Fibroblast of skin of back (primary cell): ENCODE measurements at places on chromosomes 1 and 21.

DNA sequence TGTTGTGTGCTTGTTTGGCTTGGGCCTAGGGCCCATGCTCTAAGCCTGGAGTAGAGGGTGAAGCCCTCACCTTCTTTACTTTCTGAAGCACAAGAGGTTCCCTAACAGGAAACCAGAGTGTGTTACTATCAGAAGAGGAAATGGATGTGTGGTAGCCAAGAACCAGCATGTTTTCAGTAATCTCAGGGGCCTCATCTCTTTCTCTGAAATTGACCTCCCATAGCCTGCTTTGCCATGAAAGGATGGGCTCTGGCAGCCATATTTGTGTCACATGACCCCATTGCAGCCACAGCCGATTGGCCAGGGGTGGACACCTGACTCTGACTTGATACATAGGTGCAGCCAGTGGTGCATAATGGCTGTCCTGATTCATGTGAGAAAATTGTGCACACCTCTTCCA is 18.6 kb downstream of the A3GALT2 start:
- no peak for DNase-seq

DNA sequence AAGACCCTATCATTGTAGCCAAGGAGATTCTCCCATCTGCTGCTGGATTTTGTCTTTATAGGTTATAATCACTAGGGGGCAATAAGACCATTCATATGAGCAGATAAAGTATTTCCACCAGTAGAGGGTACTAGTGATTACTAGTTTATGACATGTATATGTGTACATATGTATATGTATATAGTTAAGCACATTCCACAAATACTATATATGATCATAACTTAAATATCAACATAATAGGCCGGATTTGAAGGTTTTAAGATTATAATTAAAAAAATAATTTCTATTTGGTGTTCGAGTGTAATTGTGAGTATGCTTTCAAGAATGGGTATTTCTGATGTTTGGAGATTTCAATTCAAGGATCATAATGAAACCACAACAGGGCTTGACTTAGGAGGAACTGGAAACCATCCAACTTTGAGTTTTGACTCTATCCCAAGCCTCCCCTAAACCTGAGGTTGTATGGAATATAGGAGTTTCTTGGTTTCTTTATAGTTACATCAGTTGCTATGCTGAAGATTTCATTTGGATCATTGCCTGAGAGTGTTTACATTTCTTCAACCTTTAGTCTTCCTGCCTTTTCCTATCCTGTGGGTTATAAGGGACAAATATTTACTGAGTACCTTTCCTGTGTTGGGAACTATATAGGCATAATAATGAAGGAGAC is 16.9 kb downstream of the TCEANC2 start:
- DNase-seq = peak; percentile 65

GRCh38 chr1:77845951-77846350 is 42.5 kb upstream of the NEXN start:
- no peak for DNase-seq

DNA sequence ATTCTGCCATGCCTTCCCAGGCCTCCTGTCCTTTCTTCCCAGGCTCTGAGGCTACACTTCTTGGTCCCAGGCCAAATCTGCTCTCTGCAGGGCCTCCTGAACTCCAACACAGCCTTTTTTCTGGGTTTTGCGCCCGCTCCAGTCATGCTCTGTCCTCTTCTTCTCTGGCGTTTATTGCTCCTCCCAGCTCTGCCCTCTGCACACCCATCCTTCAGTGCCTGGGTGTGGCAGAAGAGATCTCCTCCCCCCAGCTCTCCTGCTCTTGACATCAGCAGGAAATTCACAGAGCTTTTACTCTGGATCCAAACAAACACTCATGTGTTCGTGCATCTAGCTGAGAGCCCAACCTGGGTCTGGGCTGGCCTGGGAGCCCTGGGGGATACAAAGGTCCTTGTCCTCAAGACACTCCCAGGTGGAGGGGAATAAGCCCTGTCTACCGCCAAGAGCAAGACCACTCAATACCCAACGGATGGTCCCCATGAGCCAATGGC is 22.9 kb upstream of the EPS8L3 start:
- DNase-seq = no peak

GRCh38 chr1:157278383-157279137 is 140.4 kb upstream of the ETV3 start:
- no peak for DNase-seq

DNA sequence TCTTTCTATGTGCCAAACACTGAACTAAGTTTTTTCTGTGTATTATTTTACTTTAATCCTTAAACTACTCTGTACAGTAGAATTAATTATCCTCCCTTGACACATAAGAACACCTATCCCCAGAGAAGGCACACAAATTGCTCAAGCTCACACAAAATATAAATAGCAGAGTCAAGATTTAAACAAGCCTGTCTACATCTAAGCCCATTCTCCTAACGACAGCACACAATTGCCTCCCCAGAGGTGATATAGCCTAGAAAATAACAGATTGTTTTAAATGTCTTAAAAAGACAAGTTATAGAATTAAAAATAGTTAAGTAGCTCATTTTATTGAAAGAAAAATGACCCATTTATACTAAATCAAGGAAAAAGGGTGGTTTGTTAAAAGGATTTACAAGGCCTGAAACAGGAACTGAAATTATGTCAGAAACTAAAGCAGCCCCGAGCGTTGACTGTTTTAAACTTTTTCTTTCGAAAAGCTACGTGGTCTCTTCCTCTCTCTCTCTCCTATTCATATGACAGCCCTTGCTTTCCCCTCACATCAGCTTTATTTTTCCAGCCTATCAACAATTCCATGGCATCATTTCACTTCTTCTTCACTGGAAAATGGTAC is 30.5 kb downstream of the TNFSF18 start:
- no peak for DNase-seq

DNA sequence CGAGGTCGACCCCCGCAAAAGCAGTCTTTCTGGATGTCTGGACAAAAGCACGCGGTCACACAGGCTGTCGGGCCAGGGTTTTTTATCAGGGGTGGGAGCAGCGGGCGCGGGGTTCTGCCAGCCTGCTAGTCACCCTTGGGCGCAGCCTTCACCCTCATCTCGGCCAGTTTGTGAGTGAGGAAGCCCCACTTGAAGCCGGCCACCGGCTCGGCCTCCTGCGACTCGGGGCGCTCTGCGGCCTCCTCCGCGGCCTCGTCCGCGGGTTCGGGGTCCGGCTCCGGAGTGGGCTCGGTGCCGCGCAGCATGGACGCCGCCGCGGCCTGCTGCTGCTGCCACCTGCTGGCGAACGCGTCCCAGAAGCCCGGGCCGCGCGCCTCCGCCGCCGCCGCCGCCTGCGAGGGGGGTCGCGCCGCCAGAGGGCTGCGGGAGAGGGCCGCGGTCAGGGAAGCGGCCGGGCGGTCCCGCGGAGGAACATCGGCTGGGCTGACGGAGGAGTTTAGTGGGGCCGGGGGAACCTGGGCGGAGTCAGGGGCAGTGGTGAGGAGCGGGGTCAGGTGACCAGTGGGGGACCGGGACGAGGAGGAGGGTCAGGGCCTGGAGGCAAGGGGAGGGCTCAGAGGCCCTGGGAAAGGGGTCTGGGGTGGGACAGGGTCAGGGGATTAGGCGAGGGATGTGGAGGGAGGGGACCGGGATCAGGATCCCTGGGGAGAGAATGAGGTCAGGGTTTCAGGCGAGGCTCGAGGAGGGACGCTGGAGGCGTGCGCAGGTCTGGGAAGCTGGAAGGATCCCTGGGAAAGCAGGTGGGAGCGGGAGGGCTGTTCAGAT is 4.5 kb downstream of the C1orf232 start:
- DNase-seq = peak; percentile 30

DNA sequence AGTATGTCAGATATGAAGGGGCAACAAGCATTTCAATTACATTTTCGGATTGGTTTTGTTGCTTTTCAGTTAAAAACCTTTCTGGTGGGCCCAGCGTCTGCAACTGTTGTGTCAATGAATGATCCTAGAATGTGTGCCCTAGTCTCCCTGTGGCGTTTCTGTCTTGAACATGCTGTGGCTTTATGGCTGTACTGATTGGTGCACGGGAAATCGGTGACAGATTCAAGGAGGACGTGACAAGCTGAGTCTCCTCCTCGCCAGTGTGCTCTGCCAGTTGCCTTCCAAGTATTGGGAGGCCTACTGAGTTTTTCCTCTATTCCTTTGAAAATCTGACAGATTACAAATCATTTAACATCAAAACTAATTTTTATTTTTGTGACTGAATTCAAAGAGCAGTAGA is 127.6 kb downstream of the ZP4 start:
- DNase-seq = no peak

DNA sequence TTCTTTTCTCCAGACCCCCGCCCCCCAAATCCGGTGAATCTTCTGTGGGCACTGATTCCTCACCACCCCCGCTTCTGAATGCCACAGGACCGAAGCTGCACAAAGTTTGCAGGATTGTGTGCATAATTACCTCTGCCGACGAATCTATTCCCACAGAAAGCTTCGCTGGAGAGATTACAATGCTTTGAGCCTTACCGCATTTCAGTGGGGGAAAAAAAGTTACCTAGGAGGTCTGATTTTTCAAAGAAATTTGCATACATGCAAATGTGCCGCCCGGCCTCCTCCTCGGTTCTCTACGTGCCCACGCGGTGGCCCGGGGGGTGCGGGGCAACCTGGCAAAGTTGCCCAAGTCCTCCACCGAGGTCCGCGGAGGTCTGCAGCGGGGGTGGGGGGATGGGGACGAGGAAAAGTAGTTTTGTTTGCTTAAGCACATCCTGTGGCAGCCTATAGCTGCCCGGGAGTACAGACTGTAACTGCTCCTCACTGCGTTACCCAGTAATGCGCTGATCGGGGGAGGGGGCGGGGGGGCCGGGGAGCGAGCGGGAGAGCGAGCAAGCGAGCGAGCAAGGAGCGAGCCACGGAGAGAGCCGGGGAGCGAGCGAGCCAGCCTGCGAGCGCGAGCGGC is 563 bp upstream of the NFIA start:
- peak; percentile 50 for DNase-seq

DNA sequence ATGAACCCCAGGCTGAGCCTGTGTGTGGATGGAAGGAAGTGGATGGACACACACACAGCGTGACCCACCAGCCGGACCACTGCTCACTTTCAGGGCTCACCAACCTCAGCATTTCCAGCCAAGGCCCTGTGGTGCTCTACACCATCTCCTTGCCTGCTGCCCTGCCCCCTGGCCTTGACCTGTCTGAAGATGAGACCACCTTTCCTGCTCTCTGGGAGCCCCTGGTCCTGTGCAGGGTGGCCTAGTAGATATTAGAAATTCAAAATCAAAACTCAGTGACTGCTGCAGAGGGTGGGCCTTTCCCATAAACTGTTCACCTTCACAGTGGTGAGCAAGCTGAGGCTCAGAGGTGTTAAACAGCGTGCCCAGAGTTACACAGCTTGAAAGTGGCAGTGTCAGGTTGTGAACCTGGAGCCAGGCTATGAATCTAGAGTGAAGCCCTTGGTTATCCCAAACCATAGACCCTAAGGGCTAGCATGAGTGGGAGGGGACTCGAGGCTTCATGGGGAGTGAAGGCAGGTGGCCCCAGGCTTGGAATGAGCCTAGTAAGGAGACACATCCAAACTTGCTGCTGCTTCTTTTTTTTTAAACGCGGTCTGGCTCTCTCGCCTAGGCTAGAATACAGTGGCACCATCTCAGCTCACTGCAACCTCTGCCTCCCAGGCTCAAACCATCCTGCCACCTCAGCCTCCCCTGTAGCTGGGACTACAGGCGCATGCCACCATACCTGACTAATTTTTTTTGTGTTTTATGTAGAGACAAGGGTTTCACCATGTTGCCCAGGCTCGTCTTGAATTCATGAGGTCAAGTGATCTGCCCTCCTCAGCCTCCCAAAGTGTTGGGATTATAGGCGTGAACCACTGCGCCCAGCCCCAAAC is 41.5 kb downstream of the MAN1C1 start:
- no peak for DNase-seq

- no peak for DNase-seq
These were observed 30.0 kb upstream of the IRF2BP2 start for GRCh38 chr1:234639961-234640360.

DNA sequence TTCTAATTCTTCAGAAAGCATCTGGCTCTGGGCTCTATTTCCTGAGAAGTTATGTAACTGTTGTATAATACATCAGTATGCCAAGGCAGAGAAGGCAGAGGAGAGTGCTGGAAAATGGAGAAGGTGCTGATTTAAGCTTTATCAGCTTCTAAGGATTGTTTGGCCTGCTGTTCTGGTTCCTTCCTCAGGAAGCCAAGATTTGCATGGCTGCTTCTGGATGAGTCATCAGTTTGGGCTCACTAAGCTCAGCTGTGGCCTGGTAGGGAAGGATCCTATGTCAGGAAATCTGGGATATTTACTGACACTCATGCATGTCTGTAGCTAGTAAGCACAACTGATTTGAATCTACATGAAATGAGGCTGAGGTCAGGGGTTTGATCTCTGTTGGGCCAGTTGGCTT is 73.2 kb upstream of the ADGRL4 start:
- peak; percentile 88 for DNase-seq

GRCh38 chr1:201418461-201418860 is 3.1 kb downstream of the TNNI1 start:
- no peak for DNase-seq

DNA sequence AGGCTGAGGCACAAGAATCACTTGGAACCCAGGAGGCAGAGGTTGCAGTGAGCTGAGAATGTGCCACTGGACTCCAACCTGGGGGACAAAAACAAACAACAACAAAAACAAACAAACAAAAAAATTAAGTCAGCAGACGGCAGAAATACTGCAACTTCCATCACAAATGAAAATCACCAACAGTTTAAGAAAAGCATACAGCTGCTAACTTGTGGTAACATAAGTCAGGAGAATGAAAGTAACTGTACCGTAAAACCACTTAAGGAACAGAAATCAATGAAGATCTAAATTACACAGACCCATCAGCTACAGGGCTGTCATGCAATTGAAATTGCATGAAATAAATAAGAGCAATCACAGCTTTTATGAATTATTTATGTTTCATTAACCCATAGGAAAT is 25.0 kb downstream of the MCOLN2 start:
- DNase-seq = no peak

DNA sequence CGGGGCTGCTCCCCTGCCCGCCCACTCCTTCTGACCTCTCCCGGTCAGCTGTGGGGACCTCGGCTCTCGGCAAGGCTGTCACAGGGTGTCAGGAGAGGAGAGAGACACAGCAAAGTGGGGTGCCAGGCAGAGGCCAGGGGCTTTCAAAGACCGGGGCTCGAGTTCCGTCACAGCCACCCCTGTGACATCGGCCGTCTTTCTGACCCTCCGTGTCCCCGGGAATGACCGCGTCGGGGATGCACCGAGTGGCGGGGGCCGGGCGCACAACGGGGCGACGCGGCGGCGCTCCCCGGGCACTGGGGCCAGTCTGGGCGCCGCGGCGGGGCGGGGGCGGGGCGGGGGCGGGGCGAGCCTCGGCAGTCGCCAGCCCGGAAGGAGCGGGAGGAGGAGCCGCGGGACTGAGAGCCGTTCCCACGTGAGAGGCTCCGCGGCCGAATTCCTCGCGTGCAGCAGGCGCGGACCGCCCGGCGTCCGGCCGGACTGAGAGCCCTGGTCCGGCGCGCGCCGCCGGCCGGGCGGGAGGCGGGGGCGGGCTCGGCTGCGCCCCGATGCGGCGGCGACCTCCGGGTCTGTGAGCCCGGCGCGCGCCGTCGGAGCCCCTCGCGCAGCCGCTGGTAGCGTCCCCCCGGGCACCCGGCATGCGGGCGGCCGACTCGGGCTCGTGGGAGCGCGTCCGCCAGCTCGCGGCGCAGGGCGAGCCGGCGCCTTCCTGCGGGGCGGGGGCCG is 229.7 kb upstream of the TMEM51 start:
- peak; percentile 70 for DNase-seq
